ENCODE measurements at places on chromosomes 4 and X.

GRCh38 chrX:9134366-9134765, 100.4 kb upstream of the FAM9B start:
- DNase-seq = no peak

GRCh38 chrX:39891781-39892180, 206.0 kb downstream of the BCOR start:
- no peak for DNase-seq

DNA sequence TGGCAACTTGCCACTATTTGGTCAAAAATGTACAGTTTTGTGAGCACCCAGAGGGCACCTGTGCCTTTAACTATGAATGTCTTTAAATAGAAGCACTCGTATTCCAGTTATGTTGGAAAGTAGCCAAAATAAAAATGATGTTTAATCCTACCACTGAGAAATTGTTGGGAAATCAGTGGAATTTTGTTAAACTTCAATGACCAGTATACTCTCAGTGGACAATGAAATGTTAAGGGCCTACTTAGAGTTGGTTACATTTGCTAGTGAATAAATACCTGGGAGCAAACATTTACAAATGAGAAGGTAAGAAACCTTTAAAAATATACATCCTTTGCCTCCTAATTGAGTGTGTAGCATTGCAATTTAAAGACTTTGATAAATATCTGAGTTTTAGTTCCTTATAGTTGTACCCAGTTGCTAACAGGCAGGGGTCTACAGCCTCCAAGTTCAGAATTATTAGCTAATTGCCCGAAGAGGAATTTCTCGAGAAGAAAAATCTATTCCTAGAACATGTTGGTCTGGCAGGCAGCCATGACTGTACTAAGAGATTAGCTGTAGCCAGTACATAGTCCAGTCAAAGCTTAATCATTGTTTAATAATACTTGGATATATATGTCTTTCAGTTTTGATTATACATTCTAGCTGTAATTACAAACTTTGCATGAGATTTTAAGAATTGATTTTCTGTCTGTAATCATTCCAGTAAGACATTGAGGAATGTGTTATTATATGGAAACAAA, 93.2 kb downstream of the IL1RAPL2 start:
- no peak for DNase-seq

DNA sequence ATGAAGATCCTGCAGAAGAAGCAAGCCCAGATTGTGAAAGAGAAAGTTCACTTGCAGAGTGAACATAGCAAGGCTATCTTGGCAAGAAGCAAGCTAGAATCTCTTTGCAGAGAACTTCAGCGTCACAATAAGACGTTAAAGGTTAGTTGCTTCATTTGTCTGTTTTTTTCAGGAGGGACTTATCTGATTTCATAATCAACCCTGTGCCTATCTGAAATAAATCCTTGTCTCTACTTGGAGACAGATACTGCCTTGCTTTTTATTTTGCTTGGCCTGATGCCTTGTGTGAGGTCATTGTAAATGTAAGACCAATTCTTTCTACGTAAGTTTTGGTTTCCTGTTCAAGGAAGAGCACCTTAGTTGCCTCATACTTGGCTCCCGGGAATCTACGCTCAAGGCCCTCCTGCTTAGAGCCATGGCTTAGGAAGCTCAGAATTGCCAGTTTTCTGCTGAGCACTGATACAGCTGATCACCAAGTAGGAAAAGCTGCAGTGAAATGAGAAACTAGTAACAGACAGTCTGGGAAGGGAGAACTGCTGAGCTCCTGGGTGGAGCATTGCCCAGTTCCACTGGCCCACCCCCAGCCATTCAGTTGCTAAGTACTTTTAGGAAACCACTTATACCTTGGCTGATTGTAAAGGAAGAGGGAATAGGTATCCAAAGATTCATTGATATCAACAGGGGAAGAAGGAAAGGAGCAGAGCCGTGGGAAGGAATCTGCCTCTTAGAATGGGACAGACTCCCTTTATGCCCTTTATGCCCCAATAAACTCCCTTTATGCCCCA, 41.8 kb downstream of the RBBP7 start:
- DNase-seq = peak; percentile 54

DNA sequence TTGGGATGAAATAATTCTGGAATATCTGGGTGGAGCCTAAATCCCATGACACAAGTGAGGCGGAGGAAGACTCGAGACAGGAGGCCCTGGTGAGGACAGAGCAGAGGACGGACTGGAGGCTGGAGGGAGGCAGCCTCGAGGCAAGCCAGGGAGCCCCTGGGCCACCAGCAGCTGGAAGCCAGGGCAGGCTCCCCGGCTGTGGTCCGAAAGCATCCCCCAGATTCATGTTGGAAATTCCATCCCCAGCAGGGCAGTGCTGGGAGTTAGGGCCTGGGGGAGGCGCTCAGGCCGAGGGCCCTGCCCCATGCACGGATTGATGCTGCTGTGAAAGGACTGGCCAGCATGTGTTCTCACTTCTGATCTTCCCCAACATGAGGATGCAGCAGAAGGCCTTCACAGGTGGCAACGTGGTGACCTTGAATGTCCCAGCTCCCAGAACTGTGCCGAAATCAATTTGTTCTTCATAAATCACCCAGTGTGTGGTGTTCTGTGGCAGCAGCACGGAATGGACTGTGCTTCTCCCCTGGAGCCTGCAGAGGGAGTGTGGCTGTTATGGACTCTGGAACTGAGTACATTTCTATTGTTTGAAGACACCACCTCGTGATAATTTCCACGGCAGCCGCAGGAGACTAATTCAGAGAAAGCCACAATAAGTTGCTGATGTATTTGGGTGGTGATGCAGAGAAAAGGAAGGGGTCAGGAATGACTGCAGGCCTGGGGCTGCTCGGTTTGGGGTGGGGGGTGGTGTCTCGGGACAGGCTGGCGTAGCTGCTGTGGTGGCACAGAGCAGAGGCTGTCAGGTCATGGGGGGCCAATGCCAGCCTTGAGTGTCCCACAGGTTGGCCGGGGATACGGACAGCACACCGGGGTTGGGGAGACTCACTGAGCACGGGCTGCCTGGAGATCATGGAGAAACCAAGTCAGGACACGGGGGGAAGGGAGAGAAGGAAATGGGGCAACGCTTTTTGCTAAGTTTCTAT, 56.9 kb downstream of the PCGF3 start:
- no peak for DNase-seq

DNA sequence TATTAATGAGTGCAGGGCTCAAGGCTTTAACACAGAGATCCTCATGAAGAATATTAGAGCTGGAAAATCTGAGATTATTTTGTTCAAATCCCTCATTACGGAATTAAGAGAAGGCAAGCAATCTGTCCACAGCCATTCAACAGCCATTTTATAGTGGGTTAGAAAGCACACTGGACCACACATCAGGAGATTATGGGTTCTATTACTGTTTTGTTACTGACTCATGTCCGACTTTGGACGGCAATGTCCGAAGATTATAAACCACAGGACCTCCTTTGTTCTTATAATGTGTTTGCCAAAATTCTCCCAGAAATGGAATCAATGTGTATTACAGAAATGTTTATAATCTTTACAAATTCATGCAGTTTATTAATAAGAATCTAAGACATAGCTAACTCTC, 8.1 kb downstream of the LAMTOR3 start:
- no peak for DNase-seq

- DNase-seq = no peak
Observed at GRCh38 chrX:42496239-42496638, 281.7 kb downstream of the PPP1R2C start.

GRCh38 chr4:170162416-170162815, 72.7 kb upstream of the AADAT start:
- DNase-seq = no peak

DNA sequence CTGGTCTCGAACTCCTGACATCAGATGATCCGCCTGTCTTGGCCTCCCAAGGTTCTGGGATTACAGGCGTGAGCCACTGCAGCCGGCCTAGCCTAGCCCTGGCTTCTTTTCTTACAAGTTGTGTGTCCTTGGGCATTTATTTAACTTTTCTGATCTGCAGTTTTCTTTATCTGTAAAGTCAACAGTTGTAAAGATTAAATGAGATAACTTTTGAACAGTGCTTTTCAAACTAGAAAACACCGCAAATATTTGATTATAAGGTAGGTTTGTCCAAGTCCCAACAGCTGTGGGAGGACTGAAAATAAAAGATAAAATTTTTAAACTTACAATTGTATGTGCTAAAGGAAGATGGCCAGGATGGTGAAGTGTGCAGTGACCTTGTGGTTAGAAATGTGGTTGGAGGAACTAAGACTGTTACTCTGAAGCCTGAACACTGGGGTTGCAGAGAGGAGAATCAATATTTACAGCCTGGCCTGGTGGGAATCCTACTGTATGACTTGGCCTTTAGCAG, 44.8 kb downstream of the GSX2 start:
- DNase-seq = peak; percentile 33

- peak; percentile 27 for DNase-seq
Observed at GRCh38 chr4:1255151-1255550, 6.2 kb upstream of the CTBP1 start.

GRCh38 chr4:86896596-86896995, 4.4 kb upstream of the C4orf36 start:
- DNase-seq = peak; percentile 11

DNA sequence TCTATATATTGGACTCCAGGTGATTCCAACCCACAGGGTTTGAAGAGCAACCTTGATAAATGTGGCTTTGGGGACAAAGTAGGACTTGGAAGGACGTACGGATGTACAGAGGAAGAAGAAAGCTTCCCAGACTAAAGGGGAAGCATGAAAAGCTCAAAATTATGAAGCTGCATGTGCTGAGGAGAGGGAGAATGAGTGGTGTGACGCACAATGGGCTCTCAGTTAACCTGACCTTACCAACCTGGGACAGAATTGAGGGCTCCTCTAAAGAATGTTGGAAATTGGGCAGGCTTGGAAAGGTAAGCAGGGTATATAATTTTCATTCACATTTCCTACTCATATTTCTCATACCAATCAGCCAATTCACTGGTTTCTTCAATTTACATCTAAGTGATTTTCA, 10.5 kb upstream of the TIGD2 start:
- DNase-seq = no peak

DNA sequence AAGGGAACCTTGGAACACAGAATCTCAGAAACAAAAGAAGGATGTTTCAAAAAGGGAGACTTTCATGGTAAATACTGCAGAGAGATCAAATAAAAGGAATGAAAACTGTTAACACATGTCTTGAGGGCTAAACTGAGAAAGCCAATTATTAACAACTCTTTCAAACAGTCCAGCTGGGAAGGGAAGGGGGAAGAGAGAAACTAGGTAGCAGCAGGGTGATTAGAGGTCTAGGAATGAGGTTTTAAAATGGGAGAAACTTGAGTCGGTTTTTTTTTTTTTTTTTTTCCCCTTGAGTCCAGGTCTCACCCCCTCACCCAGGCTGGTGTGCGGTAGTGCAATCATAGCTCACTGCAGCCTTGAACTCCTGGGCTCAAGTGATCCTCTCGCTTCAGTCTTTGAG, 4.3 kb downstream of the BCLAF3 start:
- peak; percentile 5 for DNase-seq

DNA sequence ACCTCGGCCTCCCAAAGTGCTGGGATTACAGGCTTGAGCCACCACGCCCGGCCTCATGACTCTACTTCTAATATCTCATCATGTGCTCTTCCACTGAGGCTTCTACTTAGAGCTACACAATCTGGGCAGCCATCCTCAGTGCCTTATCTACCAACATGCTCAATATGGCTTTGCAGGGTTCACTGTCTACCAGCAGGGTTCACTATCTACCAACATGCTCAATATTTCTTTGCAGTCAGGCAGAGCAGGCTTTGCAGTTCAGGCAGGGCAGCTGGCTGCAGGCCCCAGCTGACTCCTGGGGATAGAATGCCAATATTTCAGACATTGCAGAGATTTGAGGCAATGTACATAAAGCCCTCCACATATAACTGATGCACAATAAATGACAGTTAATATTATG, 47.5 kb downstream of the PKD2 start:
- peak; percentile 33 for DNase-seq

DNA sequence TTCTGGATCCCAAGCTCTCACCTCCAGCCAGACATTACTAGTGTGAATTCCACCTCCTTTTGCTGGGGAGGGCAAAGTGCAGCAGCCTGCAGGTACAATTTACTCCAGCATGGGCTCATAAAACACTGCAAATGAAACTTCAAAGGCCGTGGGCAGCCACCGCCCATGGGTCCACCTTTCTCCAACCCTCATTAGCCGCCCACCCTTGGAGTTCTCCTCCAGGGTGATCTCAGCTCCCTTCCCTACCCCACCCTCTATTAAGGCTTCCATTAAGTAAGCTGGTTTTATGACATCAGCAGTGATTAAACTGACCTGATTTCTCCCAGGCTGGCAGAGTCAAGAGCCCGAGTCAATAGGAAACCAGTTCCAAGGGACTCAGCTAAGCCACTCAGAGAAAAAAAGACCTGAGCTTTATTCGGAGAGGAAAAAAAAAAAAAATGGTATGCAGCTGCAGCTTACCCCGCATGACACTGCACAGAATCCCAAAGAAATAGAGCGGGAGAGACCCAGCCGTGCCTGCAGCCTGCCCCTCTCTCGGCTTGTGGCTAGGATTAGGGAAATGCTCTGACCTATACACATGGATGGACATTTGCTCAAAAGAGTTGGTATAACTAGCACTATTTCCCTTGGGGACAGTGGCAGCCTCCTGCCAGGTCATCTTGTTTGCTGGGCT, 319.6 kb downstream of the PTTG2 start:
- DNase-seq = no peak

DNA sequence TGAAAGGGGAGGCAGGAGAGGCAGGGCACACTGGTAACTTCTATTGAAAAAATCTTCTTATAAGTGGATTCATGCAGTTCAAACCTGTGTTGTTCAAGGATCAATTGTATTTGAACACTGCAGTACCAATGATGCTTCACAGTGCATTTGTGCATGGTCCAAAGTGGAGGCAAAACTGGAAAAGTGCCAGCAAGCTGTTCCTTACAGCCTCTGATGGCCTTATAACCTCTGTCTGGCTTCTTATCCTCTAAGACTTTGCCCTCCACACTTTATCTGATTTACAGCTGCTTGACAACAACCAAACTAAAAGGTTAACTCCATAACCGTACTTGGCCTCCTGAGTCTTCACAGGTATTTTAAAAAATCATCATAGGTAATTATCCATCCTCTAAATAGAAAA, 40.4 kb downstream of the MAGEB17 start:
- DNase-seq = no peak

DNA sequence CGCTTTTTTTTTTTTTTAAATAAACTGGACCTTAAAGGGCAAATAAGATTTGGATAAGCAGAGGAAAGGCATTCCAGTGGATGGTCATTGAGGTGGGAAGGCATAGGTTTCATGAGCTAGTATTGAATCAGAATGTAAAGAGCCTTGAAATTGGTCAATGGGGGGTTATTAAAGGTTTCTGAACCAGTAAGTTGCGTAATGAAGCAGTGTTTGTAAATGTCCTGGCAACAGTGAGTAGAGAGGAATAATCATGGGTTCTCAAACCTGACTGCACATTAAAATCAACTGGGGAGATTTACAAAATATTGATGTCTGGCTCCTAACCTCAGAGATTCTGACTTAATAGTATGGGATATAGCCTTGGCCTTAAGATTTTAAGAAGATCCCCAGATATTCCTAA, 23.2 kb upstream of the AMOT start:
- DNase-seq = peak; percentile 5

GRCh38 chr4:8907596-8908205, 36.1 kb upstream of the HMX1 start:
- DNase-seq = no peak

DNA sequence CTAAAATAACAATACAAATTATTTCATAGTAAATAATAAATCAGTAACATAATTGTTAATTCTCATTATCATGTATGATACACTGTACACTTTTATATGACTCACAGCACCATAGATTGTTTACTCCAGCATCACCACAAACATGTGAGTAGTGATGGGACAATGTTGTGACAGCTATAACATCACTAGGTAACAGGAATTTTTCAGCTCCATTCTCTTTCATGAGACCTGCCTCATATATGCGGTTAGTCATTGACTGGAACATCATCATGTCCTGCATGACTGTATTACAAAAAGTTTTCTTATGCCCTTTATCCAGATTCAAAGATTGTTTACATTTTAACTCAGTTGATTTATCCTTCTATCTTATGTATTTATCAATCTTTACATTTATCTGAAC, 1530.0 kb downstream of the PCDH18 start:
- DNase-seq = no peak

Data from AG10803 (cell line).